ENCODE measurements at places on chromosomes 7 and 10. TPM values are rescaled to one million over a fixed set of nuclear protein-coding genes. Genes with fewer than 3 reads are reported as not detected.
A peak's percentile ranks its signal among the peaks of the same experiment; 100 is the strongest.

The GNGT1 gene
- total RNA-seq: not detected

- no peaks in the 10 kb centered on the region for H3K27me3 ChIP-seq
- no peak overlapping the region for H3K27ac ChIP-seq
- no peaks in the 10 kb centered on the region for H3K4me1 ChIP-seq
Measured at GRCh38 chr10:113264333-113265131, 288.3 kb upstream of the HABP2 start.

The GJD4 gene
- not detected for total RNA-seq

- H3K27me3 ChIP-seq: no peaks in the 10 kb centered on the region
- DNase-seq: no peak
- H3K4me1 ChIP-seq: no peaks in the 10 kb centered on the region
- no peak overlapping the region for H3K4me3 ChIP-seq
- H3K36me3 ChIP-seq: no peaks in the 10 kb centered on the region
Measured at GRCh38 chr10:16310440-16310839, 126.4 kb upstream of the PTER start.

GRCh38 chr10:116049974-116050304 is 223.1 kb downstream of the GFRA1 start:
- no peaks in the 10 kb centered on the region for H3K36me3 ChIP-seq
- no peaks in the 10 kb centered on the region for H3K27me3 ChIP-seq
- H3K4me3 ChIP-seq: no peak overlapping the region
- H3K27ac ChIP-seq: no peak overlapping the region
- no peaks in the 10 kb centered on the region for H3K4me1 ChIP-seq
- DNase-seq: no peak

DNA sequence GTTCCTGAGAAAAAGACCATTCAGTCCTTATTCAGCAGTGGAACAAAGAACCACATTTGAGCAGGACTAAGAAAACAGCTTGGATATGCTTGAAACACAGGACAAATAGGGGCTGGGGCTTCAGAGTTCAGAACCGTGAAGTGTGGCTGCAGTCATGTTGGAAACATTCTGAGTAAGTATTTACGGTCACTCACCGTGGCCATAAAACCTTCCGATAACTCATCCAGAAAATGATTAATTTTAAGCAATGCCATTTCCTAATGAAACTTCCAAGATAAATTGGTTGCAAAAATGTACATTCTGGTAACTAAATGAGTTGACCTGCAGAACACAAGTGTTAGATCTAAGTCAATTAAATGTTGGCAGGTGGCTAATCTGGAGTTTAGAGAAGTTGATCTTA is 279.2 kb downstream of the CXCL12 start:
- no peak for DNase-seq
- no peaks in the 10 kb centered on the region for H3K4me1 ChIP-seq
- no peaks in the 10 kb centered on the region for H3K36me3 ChIP-seq
- no peak overlapping the region for H3K27ac ChIP-seq
- no peak overlapping the region for H3K4me3 ChIP-seq
- H3K27me3 ChIP-seq: no peaks in the 10 kb centered on the region

DNA sequence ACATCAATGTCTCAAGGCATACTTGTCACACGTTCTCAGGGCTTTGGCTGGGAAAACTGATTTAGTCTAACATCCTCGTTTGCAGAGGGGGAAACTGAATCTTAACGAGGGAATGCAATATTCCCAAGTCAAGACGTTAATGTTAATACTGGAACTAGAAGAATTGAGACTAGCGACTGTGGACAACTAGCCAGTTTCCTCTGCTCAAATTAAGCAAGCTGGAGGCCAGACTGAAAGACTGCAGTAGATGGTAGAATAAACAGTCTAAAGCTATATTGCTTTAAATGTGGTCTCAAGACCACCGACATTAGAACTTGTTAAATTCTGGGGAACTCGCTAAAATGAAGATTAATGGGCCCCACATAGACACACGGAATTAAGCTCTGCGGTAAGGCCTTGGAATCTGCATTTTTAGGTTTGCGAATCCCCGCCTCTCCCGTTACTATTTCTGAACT is 639 bp upstream of the TFAM start:
- no peaks in the 10 kb centered on the region for H3K27me3 ChIP-seq
- no peak for DNase-seq
- H3K27ac ChIP-seq: peak overlapping the region; percentile 87
- H3K36me3 ChIP-seq: peaks cover 21% of the 10 kb centered on the region

The TBC1D12 gene
- total RNA-seq: 12.5 TPM

GRCh38 chr7:32043688-32044087 is 26.5 kb downstream of the PDE1C start:
- H3K27ac ChIP-seq: no peak overlapping the region
- H3K36me3 ChIP-seq: no peaks in the 10 kb centered on the region
- no peak overlapping the region for H3K4me3 ChIP-seq
- DNase-seq: no peak
- H3K27me3 ChIP-seq: no peaks in the 10 kb centered on the region
- H3K4me1 ChIP-seq: no peaks in the 10 kb centered on the region

DNA sequence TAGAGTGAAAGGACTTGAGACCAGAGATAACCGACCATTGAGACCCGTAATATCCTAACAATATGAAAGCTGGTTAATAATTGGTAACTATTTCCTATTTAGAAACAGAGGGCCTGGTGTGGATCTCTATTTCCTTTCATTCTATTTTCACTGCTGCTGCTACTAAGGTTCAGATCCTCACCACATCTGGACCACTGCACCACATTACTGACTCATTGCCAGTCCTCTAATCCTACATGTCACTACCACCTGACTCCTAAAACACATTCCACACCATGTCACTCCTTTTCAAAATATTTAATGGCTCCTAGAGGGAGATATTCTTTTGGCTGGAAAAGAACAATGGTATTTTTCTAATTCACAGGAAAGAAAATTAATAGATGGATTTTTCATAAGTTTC is 6.4 kb downstream of the USP54 start:
- H3K36me3 ChIP-seq: no peaks in the 10 kb centered on the region
- peak overlapping the region; percentile 71 for H3K27ac ChIP-seq

The HOXA4 gene
- total RNA-seq: 8.5 TPM

The CREB5 gene
- 10.3 TPM for total RNA-seq

DNA sequence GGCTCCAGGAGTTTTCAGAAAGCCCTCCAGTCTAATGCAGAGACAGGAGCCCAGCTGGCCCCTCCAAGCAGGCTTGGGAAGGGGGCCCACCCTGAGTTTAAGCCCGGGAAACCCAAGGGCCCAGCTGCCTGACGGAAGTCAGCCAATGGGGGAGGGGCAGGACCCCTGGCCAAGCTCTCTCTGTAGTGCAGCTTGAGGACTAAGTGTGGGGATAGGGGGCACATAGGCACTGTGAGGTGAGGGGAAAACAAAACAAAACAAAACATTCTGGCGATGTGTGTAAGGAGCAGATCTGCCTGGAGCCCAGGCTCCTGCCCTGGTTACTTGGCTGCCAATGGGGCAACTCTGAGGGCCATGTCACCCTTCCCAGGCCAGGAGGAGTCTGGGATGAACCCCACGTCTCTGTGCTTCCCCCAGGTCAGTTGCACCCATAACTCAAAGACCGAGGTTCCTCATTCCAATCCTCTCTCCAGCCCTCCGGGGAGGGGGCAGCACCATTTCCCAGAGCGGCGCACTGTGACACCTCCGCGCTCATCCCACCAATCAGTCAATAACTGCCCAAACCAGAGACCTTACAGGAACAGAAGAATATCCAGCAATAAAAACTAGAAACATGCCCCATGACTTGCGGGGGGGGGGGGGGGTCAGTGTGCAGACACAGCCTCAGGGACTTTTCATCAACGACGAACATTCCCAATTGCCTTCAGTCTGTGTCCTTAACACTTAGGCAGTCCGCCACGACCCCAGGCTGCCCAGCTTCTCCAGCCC is 1.7 kb downstream of the CXCL12 start:
- peaks cover under 1% of the 10 kb centered on the region for H3K36me3 ChIP-seq
- DNase-seq: no peak
- H3K4me3 ChIP-seq: peak overlapping the region; percentile 63
- H3K4me1 ChIP-seq: peaks cover 7% of the 10 kb centered on the region
- H3K27ac ChIP-seq: peak overlapping the region; percentile 24
- H3K27me3 ChIP-seq: peaks cover 47% of the 10 kb centered on the region

The LDB3 gene
- total RNA-seq: 2.2 TPM

GRCh38 chr10:1183701-1184100 is 127.5 kb downstream of the WDR37 start:
- H3K27ac ChIP-seq: no peak overlapping the region
- DNase-seq: peak; percentile 13
- peaks cover 8% of the 10 kb centered on the region for H3K27me3 ChIP-seq
- no peak overlapping the region for H3K4me3 ChIP-seq

GRCh38 chr10:68331455-68332258 is at the start of gene HNRNPH3:
Gene HNRNPH3 (plus strand): TSS chr10:68332064. CDS start chr10:68337222, 5,158 bp downstream.
- peak within 1 kb of the TSS; percentile 99 for H3K27ac ChIP-seq
- peak; percentile 97 for DNase-seq
- peaks cover 5% of the 10 kb centered on the region for H3K36me3 ChIP-seq
- peaks cover 58% of the 10 kb centered on the region for H3K4me1 ChIP-seq

DNA sequence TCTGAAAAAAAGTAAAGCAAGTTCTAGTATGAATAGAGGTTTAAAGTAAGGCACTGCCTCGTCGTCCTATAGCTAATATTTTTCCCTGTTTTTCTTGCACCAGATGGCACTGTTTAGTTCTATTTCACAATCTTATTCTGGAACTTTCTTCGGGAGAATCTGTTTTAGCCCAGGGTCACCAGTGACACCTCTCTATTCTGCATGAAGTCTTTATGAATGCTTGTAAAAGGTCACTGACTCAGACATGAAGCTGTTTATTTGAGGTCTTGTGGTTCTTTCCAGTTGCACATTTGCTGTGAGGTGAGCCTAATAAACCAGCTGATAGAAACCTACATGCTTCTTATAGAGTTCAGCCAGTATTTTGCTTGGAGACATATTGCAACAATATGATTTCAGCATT is 444.3 kb downstream of the AUTS2 start:
- H3K36me3 ChIP-seq: no peaks in the 10 kb centered on the region
- DNase-seq: no peak
- H3K27me3 ChIP-seq: no peaks in the 10 kb centered on the region
- H3K27ac ChIP-seq: no peak overlapping the region
- H3K4me1 ChIP-seq: no peaks in the 10 kb centered on the region

GRCh38 chr10:63375458-63375857 is 90.3 kb downstream of the JMJD1C start:
- peaks cover 10% of the 10 kb centered on the region for H3K36me3 ChIP-seq
- no peak overlapping the region for H3K27ac ChIP-seq
- no peak overlapping the region for H3K4me3 ChIP-seq
- no peak for DNase-seq
- H3K4me1 ChIP-seq: peaks cover 5% of the 10 kb centered on the region
- H3K27me3 ChIP-seq: no peaks in the 10 kb centered on the region

The TMEM229A gene
- not detected for total RNA-seq

The SLC26A5 gene
- total RNA-seq: 1.8 TPM

DNA sequence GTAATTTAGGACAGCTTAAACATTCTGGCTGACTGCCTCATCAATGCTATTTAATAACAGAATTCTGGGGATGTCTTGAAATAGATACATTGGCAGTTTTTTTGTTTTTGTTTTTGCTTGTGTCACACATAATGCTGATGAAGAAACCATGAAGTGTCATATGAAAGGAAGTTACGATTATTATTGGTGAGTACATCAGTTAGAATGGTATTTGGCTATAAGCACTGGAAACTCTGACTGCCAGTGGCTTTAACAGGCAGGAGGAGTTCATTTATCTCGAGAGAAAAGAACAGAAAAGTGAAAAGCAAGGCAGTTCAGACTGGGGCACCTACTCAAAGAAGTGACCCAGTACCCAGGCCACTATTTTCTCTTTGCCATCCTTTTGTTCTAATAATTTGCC is 18.1 kb downstream of the LSM8 start:
- H3K27ac ChIP-seq: no peak overlapping the region
- H3K27me3 ChIP-seq: no peaks in the 10 kb centered on the region
- DNase-seq: no peak
- H3K4me1 ChIP-seq: no peaks in the 10 kb centered on the region
- H3K36me3 ChIP-seq: no peaks in the 10 kb centered on the region

- H3K4me3 ChIP-seq: no peak overlapping the region
- DNase-seq: no peak
- peaks cover 9% of the 10 kb centered on the region for H3K4me1 ChIP-seq
- no peaks in the 10 kb centered on the region for H3K27me3 ChIP-seq
- H3K36me3 ChIP-seq: peaks cover 38% of the 10 kb centered on the region
Measured at GRCh38 chr10:97573021-97573420, 442 bp downstream of the ANKRD2 start.

The PDAP1 gene
- 61.6 TPM for total RNA-seq

GRCh38 chr7:88278881-88279280 is 27.8 kb downstream of the STEAP4 start:
- peaks cover 28% of the 10 kb centered on the region for H3K4me1 ChIP-seq
- no peak for DNase-seq
- no peaks in the 10 kb centered on the region for H3K27me3 ChIP-seq
- H3K4me3 ChIP-seq: no peak overlapping the region
- H3K36me3 ChIP-seq: no peaks in the 10 kb centered on the region

The TMEM130 gene
- 2.9 TPM for total RNA-seq

DNA sequence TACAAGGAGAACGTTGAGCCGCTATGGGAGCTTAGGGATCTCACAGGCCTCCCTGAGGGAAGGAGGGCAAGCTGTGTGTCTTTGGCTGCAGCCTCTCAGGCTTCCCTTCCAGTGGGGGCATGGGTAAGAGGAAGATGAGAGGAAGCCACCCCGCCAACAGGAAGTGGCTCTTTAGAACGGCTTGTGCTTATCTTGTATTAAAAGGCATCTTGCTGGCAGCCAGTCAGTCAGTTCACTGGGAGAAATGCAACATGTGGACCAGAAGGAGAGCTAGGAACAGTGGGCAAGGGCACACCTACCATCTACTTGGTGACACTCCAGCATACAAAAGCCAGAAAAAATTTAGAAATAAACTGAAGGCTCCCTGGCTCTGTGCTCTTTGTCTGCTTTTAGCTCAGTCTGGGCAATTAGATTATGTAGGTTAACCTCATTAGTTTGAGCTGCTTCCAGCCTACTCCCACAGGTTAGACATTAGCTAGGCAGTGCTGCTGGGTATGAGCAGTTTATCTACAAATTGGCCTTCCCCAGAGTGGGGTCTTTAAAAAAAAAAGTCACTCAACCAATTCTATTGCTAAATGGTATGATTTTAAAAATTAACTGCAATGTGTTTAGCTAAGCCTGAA is 595.9 kb downstream of the KCNMA1 start:
- DNase-seq: peak; percentile 45
- H3K4me3 ChIP-seq: no peak overlapping the region
- no peaks in the 10 kb centered on the region for H3K27me3 ChIP-seq
- H3K4me1 ChIP-seq: peaks cover 9% of the 10 kb centered on the region

- no peaks in the 10 kb centered on the region for H3K27me3 ChIP-seq
- no peak overlapping the region for H3K27ac ChIP-seq
- no peak for DNase-seq
- H3K4me1 ChIP-seq: peaks cover 40% of the 10 kb centered on the region
- no peak overlapping the region for H3K4me3 ChIP-seq
Measured at GRCh38 chr10:132554053-132554990, 16.7 kb downstream of the INPP5A start.

GRCh38 chr10:29689001-29689400 is 54.2 kb upstream of the SVIL start:
- H3K27me3 ChIP-seq: no peaks in the 10 kb centered on the region
- H3K4me1 ChIP-seq: peaks cover 46% of the 10 kb centered on the region
- no peak for DNase-seq

DNA sequence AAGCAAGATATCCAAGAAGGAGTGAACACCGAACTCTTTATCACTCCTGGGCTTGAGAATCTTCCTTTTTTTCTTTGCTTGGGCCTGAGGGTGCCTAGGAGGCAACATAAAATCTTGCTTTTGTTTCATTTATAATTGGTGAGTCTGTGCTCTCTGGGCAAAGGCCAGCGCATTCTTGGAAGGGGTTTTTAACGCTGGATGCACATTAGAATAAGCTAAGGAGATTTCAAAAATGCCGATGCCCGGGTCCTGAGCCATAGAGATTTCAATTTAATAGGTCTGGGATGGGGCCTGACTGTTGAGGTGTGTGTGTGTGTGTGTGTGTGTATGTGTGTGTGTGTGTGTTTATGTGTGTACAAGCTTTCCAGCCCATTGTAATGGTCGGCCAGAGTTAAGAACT is 62.0 kb upstream of the SORCS3 start:
- DNase-seq: no peak
- H3K27ac ChIP-seq: no peak overlapping the region
- no peak overlapping the region for H3K4me3 ChIP-seq
- peaks cover 6% of the 10 kb centered on the region for H3K27me3 ChIP-seq
- no peaks in the 10 kb centered on the region for H3K36me3 ChIP-seq

Measured in lower lobe of right lung (tissue), 2 donors.